ENCODE measurements at places on chromosomes 6 and 20.

- H3K4me3 ChIP-seq, result no peak within 1 kb of the TSS
- peaks cover 5% of the 10 kb centered on the region for H3K27me3 ChIP-seq
- no peak within 1 kb of the TSS for H3K27ac ChIP-seq
- H3K4me1 ChIP-seq, result peaks cover 15% of the 10 kb centered on the region
- no peaks in the 10 kb centered on the region for H3K36me3 ChIP-seq
These were observed at the start of gene PROKR2 for GRCh38 chr20:5316188-5317158. Gene PROKR2, minus strand, starts transcription at chr20:5316954. Its CDS starts 2,585 bp downstream, at chr20:5314369.

DNA sequence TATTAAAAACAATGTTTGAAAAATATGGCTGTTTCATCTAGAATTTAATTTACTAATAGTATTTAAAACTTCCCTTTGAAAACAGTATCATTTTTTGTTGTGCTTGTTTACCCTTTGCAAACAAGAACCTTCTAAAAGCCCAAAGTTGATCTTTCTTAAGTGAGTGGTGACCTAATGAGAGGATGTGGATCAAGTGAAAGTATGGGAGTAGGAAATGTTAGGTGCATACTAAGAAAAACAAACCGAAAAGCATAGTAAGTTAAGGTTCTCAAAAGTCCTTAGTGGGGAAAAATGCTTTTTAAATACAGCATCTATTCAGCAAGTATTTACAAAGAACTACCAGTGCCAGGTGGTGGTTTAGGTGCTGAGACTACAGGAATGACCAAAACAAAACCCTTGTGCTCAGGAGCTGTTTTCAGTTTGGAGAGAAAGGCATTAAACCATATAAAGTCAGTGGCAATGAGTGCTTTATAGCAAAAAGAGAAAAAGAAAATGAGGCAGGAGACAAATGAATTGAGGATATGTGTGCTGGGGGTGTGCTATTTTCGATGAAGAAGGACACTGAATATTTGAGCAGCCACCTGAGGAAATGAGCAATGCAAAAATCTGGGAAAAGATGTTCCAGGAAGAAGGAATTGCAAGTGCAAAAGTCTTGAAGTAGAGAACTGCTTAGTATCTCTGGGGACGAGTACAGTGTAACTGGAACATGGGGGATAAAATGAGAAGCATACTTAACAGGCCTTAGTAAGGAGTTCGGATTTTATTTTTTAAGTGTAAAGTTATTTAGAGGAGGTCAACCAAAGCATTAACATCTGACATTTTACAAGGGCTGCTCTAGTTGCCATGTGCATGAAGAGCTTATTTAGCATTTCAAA lies 24.0 kb downstream of the RNF146 start:
- no peaks in the 10 kb centered on the region for H3K27me3 ChIP-seq
- no peak overlapping the region for H3K4me3 ChIP-seq
- no peaks in the 10 kb centered on the region for H3K4me1 ChIP-seq
- no peak overlapping the region for H3K27ac ChIP-seq

- no peak overlapping the region for H3K4me3 ChIP-seq
- no peaks in the 10 kb centered on the region for H3K27me3 ChIP-seq
- DNase-seq, result no peak
- no peaks in the 10 kb centered on the region for H3K36me3 ChIP-seq
- peak overlapping the region; percentile 56 for H3K27ac ChIP-seq
- peaks cover 13% of the 10 kb centered on the region for H3K4me1 ChIP-seq
These were observed 12.9 kb upstream of the ZNF391 start for GRCh38 chr6:27375613-27376079.

- no peak overlapping the region for H3K27ac ChIP-seq
- DNase-seq, result no peak
- peaks cover 27% of the 10 kb centered on the region for H3K27me3 ChIP-seq
- no peaks in the 10 kb centered on the region for H3K4me1 ChIP-seq
These were observed 6.9 kb downstream of the SPDEF start for GRCh38 chr6:34549026-34549803.

GRCh38 chr6:26124781-26125685 lies 37.8 kb downstream of the HFE start:
- H3K4me1 ChIP-seq, result peaks cover 19% of the 10 kb centered on the region
- no peak for DNase-seq
- H3K36me3 ChIP-seq, result no peaks in the 10 kb centered on the region
- peak overlapping the region; percentile 100 for H3K4me3 ChIP-seq

- peaks cover 83% of the 10 kb centered on the region for H3K36me3 ChIP-seq
- no peak overlapping the region for H3K27ac ChIP-seq
- no peaks in the 10 kb centered on the region for H3K27me3 ChIP-seq
- DNase-seq, result no peak
- H3K4me3 ChIP-seq, result no peak overlapping the region
- H3K4me1 ChIP-seq, result no peaks in the 10 kb centered on the region
These were observed 15.0 kb downstream of the RNF114 start for GRCh38 chr20:49951151-49951550.

- no peaks in the 10 kb centered on the region for H3K36me3 ChIP-seq
- DNase-seq, result no peak
- H3K27me3 ChIP-seq, result no peaks in the 10 kb centered on the region
- H3K4me1 ChIP-seq, result no peaks in the 10 kb centered on the region
- H3K4me3 ChIP-seq, result no peak overlapping the region
These were observed 646.6 kb upstream of the HS3ST5 start for GRCh38 chr6:114989279-114989964.

DNA sequence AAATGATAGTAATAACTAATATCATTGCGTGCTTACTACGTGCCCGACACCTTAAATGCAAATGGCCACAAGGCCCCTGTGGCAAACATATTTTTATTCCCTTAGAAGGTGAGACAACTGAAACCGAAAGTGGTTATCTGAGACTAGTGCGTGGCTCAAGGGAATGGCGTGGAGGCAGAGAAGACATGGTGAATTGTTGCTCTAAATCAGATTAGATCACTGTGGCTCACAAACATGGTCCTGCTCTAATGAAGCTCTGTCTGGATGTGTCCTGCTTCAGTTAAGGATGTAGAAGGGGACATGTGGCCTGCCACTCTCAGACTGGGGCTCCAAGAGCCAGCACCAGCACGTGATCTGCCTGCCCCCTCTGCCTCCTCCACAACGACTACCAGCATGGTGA lies 124.2 kb upstream of the GMDS start:
- no peaks in the 10 kb centered on the region for H3K36me3 ChIP-seq
- no peaks in the 10 kb centered on the region for H3K4me1 ChIP-seq
- no peak overlapping the region for H3K27ac ChIP-seq
- no peak for DNase-seq

- no peaks in the 10 kb centered on the region for H3K4me1 ChIP-seq
- no peak overlapping the region for H3K27ac ChIP-seq
- H3K4me3 ChIP-seq, result no peak overlapping the region
- H3K27me3 ChIP-seq, result peaks cover 2% of the 10 kb centered on the region
- no peaks in the 10 kb centered on the region for H3K36me3 ChIP-seq
These were observed 44.5 kb upstream of the LAMA4 start for GRCh38 chr6:112298816-112299281.

- no peaks in the 10 kb centered on the region for H3K27me3 ChIP-seq
- no peak overlapping the region for H3K4me3 ChIP-seq
- H3K27ac ChIP-seq, result no peak overlapping the region
- no peaks in the 10 kb centered on the region for H3K36me3 ChIP-seq
These were observed 37.4 kb downstream of the HAO1 start for GRCh38 chr20:7902879-7903278.
